GM20000 (cell line): ENCODE measurements at places on chromosomes 7 and 10.

DNA sequence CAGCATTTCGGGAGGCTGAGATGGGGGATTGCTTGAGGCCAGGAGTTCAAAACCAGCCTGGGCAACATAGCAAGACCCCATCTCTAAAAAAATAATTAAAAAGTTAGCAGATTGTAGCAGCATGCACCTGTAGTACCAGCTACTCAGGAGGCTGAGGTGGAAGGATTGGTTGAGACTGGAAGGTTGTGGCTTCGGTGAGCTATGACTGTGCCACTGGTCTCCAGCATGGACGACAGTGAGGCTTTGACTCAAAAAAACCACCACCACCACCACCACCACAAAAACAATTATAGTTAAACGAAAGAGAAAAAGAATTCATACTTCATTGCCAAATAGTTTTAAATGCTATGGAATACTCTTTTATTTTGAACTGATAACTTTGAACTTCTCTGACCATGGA, 63.4 kb downstream of the VTI1A start:
- DNase-seq = no peak

DNA sequence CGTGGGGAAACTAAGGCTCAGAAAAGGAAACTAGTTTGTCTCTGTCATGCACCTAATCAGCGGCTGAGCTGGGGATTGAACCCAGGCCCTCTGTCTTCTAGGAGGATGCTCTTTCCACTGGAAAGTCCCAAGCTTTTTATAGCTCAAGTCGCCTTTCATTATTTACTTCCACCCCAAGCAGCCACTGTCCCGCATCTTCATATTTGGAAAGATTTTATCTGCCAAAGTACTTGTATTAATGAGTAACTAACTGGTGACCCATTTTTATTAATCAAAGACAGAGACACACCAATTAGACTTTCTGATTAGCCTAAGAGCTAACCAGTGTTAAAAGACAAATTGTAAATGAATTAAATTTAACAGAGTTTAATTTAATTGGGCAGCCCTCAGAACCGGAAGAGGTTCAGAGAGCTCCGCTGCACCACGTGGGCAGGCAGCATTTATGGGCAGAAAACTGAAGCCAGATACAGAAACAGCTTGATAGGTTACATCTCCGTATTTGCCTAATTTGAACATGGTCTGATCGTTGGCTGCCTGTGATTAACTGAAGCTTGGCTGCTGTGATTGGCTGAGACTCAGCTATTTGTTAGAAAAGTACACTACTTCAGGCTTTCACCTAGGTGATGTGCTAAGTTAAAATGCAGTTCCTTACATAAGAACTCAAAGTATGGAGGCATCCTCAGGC, 78.5 kb upstream of the PDCD4 start:
- DNase-seq = no peak

GRCh38 chr10:124059551-124059950, 33.8 kb downstream of the CHST15 start:
- no peak for DNase-seq

DNA sequence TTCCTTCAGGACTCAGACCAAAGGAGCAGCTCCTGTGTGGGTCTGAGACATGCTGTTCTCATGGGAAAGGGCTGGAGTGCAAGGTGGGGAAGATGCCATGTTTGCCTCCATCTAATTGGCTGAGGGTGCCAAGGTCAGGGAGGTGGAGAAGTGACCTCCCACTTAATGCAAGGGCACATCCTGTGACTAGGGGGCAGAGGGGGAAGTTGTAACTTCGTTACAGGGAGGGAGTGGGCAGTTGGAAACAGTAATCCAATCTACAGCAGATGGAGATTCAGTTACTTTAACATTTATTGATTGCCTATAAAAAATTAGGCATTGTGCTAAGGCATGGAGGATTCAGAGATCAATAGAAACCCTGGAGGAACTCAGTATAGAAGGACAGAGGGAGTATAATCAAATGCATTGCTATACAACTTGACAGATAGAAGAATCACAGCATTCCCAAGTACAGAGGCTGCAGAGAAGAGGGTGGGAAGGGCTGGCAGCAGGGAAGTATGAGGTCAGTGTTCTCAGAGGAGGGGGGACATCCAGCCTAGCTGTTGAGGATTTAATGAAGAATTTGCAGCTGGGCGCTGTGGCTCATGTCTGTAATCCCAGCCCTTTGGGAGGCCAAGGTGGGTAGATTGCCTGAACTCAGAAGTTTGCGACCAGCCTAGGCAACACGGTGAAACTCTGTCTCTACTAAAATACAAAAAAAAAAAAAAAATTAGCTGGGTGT, 75.9 kb downstream of the CCNY start:
- DNase-seq = no peak

DNA sequence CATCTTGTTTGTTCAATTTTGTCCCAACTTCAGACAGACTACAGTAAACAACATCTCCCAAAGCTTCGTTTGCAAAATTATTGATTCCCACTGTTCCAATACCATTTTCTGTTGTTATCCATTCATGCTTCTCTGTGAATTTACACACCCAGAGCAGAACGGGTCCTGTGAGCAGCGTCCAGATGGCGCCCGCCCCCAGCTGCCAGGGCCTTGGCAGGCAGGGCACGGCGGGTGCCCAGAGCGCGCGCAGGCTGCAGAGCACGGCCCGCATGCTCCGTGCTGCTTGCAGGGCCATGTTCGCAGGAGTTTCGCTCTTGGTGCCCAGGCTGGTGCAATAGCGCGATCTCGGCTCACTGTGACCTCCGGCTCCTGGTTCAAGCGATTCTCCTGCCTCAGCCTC, 32.5 kb upstream of the SEPTIN7 start:
- DNase-seq = no peak

DNA sequence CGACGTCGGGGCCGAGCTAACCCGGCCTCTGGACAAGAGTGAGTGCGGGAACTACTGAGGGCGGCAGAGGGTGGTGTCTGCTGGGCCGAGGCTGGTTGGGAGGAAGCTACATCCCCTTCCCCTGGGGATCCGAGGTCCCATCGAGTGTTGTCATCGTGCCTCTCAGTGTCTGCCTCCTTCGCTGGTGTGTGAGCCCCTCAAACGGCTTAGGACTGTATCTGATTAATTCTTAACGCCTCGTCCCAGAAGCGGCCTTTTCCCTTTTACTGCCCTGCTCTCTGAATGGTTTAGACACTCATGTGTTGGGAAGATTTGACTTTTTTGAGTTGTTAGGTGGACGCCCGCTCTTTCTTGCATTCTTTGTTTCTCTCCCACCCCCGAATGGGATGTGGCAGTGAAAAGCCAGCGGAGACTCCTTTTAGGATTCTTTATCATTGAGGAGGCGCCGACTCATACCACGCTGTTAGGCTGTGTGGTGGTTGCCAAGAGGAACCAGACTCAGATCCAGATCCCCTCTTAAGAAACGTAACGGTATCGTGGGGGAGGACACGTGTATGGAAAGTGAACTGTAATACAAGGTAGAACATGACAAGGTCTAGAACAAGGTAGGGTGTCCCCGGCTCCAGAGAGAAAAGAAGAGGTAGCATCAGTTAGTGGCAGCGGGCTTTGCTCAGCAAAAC, 631 bp downstream of the SUPV3L1 start:
- DNase-seq = no peak

DNA sequence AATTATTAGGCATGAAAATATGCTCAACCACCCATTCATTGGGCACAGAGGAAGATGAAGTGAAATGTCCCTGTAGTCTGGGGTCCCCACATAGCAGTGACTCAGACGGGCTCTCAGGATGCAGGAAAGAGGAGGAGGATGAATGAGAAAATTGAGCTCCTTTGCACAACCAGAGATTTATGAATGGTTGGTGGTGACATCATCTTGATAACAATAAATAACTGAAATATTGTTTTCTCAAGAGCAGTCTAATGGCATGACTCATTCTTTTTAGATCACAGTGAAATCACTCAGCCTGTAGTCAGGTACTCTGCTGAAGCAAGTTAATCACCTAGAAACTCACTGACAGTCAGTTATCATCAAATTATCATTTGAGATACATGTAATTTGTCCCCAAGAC, 254.1 kb downstream of the RELN start:
- no peak for DNase-seq

GRCh38 chr7:43384616-43385308, 198.1 kb upstream of the STK17A start:
- DNase-seq = no peak

GRCh38 chr10:75146780-75147179, 35.3 kb downstream of the SAMD8 start:
- no peak for DNase-seq

DNA sequence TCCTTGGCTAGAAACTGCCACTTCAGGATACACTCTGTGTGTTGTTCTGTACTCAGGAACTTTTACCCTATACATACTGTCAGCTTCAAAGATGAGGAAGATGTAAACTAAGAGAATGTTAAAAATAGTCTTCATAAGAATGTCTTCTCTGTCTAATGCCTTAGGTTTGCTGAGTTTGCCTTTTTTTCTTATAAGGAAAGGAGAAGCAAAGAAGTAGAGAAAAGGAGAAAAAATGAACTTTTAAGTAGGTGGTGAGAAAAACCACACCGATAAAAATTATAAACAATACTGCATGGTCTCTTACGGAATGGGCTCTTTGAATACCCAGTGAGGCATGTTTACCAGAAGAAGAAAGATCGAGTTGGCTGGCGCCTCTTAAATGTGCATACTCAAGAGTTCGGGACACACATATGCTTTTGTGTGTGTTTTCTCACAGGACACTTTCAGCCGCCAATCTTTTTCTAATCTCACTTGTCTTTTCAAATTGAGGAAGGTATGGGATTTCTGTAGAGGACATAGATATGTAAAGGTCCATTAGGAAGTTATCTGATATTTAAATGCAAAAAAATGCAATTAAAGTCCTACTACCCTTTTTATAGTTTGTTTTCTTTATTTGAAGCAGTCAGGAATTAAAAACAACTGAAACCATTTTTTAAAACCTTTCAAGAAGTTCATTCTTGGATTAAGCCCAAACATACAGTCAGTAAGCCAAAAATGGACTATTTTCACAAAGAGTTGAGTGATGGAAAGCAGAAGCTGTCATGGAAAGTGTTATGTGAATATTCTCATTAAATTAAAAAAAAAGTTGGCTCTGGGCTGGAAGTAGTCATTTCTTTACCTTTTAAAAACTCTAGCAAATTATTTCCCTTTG, 100.6 kb upstream of the MDFIC start:
- DNase-seq = no peak

GRCh38 chr7:6286486-6286885, 14.1 kb upstream of the CYTH3 start:
- DNase-seq = no peak

GRCh38 chr7:150621376-150621775, 10.8 kb downstream of the GIMAP6 start:
- DNase-seq = no peak

DNA sequence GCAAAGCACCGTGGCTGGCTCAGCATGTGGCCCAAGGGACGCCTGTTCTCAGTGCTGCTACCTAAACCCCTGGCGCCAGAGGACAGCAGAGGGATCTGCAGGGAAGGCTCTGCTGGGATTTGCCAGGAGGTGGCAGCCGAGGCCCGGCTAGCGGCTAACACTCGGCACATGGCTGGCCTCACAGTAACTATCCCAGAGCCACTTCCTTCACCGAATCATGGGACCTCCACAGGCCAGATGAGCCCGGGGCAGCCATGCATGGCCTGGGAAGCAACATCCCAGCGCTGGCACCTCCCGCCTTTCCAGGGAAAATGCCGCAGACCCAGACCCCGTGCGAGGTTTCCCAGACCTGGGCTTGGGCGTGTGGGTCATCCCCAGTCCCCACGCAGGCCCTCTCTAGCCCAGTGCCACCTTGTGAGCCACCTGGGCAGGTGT, 36.4 kb downstream of the DPYSL4 start:
- peak; percentile 89 for DNase-seq

GRCh38 chr7:130865408-130866236, 131.6 kb upstream of the KLF14 start:
- no peak for DNase-seq

GRCh38 chr10:118332948-118333710, 9.0 kb downstream of the FAM204A start:
- DNase-seq = no peak

- DNase-seq = no peak
These were observed 87.6 kb upstream of the NEBL start for GRCh38 chr10:20984662-20985061.

GRCh38 chr10:117685431-117685830, 142.9 kb downstream of the EMX2 start:
- no peak for DNase-seq

DNA sequence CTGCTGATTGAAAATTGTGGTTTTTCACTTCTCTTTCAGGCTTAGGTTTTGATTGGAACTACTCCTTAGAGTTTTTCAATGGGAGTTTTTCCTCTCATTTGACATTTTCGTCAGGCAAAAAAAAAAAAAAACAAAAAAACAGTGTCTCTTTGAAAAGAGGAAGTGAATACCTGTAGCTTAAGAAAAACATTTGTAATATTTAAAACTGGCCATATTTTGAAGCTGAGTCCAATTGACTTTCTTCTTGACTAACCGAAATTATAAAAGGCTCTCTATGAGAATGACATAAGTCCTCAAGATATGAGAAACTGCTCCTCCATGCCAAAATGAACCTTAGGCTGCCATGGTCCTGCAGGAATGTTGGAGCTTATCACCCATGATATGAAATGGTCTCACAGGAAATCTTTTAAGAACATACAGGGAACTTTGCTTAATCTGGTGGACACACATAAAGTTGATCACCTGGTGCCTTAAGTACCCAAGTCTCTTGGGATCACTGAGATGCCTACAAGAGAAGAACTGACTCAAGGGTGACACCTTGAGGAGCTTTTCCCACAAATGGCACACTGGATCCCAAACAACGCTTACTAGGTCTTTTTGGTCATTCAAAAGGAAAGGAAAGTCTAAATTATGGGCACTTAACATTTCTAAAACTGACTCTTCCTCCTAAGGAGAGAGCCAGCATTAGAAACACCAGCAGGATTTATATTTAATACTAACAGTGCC, 263.4 kb downstream of the CDC14C start:
- DNase-seq = no peak

DNA sequence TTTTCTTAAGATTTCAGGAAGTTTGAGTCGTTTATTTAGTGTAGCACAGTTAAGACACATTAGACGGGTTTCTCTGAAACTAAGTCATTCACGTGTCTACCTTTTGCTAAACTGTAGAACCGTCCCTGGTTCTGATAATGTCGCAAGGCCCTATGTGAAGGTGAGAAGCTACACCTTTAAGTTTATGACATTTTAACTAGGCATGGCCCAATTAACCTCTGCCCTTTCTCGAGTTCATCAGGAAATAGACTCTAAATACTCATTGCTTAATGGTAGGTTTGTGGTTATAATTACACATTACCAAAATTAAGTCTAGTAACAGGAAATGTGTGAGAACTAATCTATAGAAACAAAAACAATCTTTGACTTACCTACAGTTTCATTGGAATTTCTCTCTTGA, 126.6 kb upstream of the FZD8 start:
- DNase-seq = no peak

GRCh38 chr7:68550027-68550426, 1048.2 kb upstream of the AUTS2 start:
- DNase-seq = no peak

DNA sequence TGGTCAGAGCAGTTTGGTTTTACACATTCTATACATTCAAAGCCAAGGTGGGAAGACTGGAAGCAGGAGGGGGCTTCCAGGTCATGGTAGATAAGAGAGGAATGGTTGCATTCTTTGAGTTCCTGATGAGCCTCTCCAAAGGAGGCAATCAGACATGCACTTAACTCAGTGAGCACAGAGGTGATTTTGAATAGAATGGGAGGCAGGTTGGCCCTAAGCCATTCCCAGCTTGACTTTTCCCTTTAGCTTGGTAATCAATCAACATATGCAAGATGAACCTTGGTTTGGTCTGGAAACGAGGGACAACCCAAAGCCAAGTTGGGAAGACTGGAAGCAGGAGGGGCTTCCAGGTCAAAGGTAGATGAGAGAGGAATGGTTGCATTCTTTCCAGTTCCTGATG, 31.4 kb downstream of the TCERG1L start:
- no peak for DNase-seq

GRCh38 chr7:138458576-138459412, 1.3 kb upstream of the TRIM24 start:
- no peak for DNase-seq
